Smooth muscle cell of the pulmonary artery (primary cell): ENCODE measurements at places on chromosomes 7 and 10. TPM values are rescaled to one million over a fixed set of nuclear protein-coding genes. Genes with fewer than 3 reads are reported as not detected.

SLC16A12 gene
- total RNA-seq = 0.10 and 0.33 TPM in 2 replicates

SPDYE9 gene
- total RNA-seq = not detected in 2 replicates

AKR1D1 gene
- 0.07 TPM in 1 of 2 replicates, not detected in the other for total RNA-seq

DRGX gene
- not detected in 2 replicates for total RNA-seq

CCDC136 gene
- total RNA-seq = 6.3 and 7.5 TPM in 2 replicates

C10orf143 gene
- 0.13 and 0.30 TPM in 2 replicates for total RNA-seq

PLEKHS1 gene
- not detected in 2 replicates for total RNA-seq

SCD gene
- 181 and 458 TPM in 2 replicates for total RNA-seq

PTTG1IP2 gene
- total RNA-seq = not detected in 2 replicates

LIPJ gene
- not detected in 2 replicates for total RNA-seq

ZCWPW1 gene
- 1.0 and 1.4 TPM in 2 replicates for total RNA-seq

GPR37 gene
- 1.5 and 2.7 TPM in 2 replicates for total RNA-seq

RBP3 gene
- total RNA-seq = not detected in 2 replicates

C7orf57 gene
- not detected in 2 replicates for total RNA-seq

MALRD1 gene
- total RNA-seq = 0.07 and 0.85 TPM in 2 replicates

FEZF1 gene
- total RNA-seq = not detected in 2 replicates

GRM3 gene
- total RNA-seq = not detected in 2 replicates

OR2A1 gene
- total RNA-seq = 0.07 and 0.33 TPM in 2 replicates

HOXA9 gene
- total RNA-seq = 0.33 TPM in 1 of 2 replicates, not detected in the other

ZNF786 gene
- 4.6 and 7.1 TPM in 2 replicates for total RNA-seq

RHEB gene
- 46.1 and 46.3 TPM in 2 replicates for total RNA-seq

OR2A42 gene
- total RNA-seq = 0.03 TPM in 1 of 2 replicates, not detected in the other

IGF2BP3 gene
- 20.2 and 77.8 TPM in 2 replicates for total RNA-seq

ACSM6 gene
- not detected in 2 replicates for total RNA-seq

GRM8 gene
- 0.13 TPM in 1 of 2 replicates, not detected in the other for total RNA-seq

ZPBP gene
- not detected in 2 replicates for total RNA-seq

TIMM23B gene
- 14.8 and 17.3 TPM in 2 replicates for total RNA-seq

COL17A1 gene
- total RNA-seq = 0.20 and 1.1 TPM in 2 replicates

GFRA1 gene
- 0.39 and 0.43 TPM in 2 replicates for total RNA-seq

KLF14 gene
- total RNA-seq = not detected in 2 replicates

ERVW-1 gene
- total RNA-seq = not detected in 2 replicates

SYT15 gene
- 0.17 and 0.20 TPM in 2 replicates for total RNA-seq

NKX1-2 gene
- total RNA-seq = not detected in 2 replicates

SUN1 gene
- 291 and 366 TPM in 2 replicates for total RNA-seq

GARIN1A gene
- 1.3 and 1.4 TPM in 2 replicates for total RNA-seq

SPDYE6 gene
- not detected in 2 replicates for total RNA-seq

CDC123 gene
- 125 TPM in 2 replicates for total RNA-seq

SLC26A5 gene
- not detected in 2 replicates for total RNA-seq

SLC13A1 gene
- not detected in 2 replicates for total RNA-seq

ZDHHC6 gene
- 24.2 and 31.9 TPM in 2 replicates for total RNA-seq

TMEM270 gene
- total RNA-seq = not detected in 2 replicates

SEMA3C gene
- 215 and 311 TPM in 2 replicates for total RNA-seq

CPA2 gene
- total RNA-seq = not detected in 2 replicates

ENKUR gene
- 0.07 and 0.17 TPM in 2 replicates for total RNA-seq

PRSS1 gene
- total RNA-seq = not detected in 2 replicates

CLDN4 gene
- 0.26 TPM in 2 replicates for total RNA-seq

PKD2L1 gene
- not detected in 2 replicates for total RNA-seq

PRLHR gene
- not detected in 2 replicates for total RNA-seq

LEP gene
- 0.17 and 8.9 TPM in 2 replicates for total RNA-seq

STEAP2 gene
- total RNA-seq = 45.2 and 46.2 TPM in 2 replicates

PLAC9 gene
- total RNA-seq = 8.0 and 18.2 TPM in 2 replicates
